C1 segment of cervical spinal cord (tissue), 14 donors: ENCODE measurements at places on chromosomes 2 and 18.

DNA sequence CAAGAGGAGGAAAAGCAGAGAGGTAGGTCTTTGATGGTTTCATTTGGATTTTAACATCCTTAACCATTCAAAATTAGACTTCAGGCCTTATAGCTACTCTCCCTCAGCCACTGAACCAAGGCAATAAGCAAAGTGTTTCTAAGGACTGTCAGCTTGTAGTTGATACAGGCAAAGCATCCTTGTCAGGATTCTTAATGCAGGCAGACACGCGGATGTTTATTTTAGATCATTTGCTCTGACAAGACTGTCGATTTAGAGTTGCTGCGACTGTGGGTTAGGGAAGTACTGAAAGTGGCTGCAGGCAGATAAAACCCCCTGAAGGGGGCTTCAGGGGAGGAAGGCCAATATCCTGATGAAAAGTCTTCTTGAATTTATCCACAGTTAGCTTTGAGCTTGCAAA lies 46.6 kb downstream of the CDH20 start:
- DNase-seq: no peak

- DNase-seq: no peak
Observed at GRCh38 chr2:100272841-100273329, 49.4 kb downstream of the LONRF2 start.

- DNase-seq: no peak
Observed at GRCh38 chr18:475202-476031, 25.1 kb downstream of the COLEC12 start.

- no peak for DNase-seq
Observed at GRCh38 chr18:36458306-36458705, 160.8 kb downstream of the FHOD3 start.

- DNase-seq: no peak
Observed at GRCh38 chr2:226125176-226125883, 674.3 kb downstream of the IRS1 start.

- DNase-seq: no peak
Observed at GRCh38 chr2:235059161-235059560, 107.3 kb downstream of the SH3BP4 start.

GRCh38 chr18:36391426-36392145 lies 94.1 kb downstream of the FHOD3 start:
- DNase-seq: no peak

DNA sequence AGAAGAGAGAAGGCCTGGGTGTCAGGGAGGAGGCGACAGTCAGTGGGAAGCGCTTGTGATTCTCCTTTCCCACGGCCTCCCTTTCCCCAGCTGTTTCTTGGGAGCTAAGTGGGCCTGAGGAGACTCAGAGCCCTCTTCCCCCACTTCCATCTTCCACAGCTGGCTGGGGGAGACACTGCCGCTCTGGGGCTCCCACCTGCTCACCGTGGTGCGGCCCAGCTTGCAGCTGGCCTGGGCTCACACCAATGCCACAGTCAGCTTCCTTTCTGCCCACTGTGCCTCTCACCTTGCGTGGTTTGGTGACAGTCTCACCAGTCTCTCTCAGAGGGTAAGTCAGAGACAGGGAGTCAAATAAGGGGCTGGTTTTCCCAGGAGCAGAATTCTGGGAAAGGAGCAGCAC lies 7.1 kb downstream of the TMEM214 start:
- DNase-seq: no peak

DNA sequence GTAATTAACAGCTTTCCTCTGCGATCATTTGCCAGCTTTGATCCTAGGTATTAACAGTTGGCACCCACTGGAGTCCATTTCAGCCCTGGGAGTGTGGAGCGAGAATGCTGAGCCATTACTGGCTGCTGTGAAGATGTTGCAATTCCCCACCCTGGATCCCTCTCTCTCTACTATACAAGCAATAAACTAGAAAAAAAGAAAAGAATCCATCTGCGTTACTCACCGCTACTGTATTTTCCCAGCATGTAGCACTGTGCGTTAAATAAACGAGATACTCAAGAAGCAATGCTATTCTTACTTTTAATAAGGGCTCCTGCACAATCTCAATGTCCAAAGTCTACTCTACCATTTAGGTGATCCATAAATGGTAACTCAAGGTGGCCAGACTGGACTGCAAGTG lies 8.5 kb downstream of the RTTN start:
- DNase-seq: no peak

- DNase-seq: no peak
Observed at GRCh38 chr2:119713819-119714490, 35.0 kb downstream of the TMEM177 start.

DNA sequence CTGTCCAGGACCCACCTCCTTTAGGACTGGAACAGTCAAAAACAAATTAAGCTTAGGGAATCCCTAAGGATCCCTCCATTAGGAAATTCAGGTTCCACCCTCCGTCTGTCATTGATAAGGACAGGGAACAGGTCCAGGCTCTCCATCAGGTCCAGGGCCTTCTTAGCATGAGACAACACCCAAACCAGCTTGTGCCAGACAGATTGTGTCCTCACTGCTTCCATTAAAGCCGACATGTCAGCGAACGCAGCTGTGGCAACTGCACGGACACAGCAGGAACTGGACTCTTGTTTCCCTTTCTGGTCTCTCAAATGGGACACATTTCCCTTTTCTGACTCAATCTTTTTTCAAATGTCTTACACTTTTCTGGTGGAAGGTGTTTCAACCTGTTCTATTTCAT lies 81.4 kb downstream of the BCL11A start:
- no peak for DNase-seq

DNA sequence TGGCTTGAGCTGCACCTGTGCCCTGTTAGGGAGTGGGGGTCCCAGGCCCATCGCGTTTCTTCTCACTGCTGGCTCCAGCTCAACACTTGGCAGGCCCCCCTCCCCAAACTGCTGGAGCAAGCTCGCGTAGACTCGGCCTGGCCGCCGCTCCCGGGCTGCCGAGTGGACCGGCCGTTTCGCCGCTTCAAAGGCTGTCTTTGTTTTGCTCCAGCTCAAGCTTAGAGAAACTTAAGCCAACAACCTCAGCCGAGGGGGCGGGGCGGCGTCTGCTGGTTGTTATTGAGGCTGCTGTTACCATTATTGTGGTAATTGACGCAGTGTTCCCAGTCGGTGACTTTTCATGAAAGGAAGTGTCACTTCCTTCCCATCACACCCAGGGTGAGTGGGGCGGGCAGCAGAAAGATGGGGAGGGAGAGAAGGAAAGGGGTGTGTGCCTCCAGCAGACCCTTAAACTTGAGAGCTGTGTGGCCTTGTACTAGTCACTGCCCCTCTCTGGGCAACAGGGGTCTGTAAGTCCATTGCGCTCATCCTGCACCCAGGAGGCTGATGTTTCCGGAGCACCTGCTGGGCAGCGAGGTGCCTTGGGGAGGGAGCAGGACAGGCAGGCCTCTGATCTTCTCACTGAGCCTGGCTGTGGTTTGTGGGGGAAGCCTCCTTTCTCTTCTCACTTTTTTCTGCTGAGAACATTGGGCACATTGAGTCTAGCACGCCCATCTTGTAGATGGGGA lies 2.1 kb downstream of the ARID5A start:
- DNase-seq: peak; percentile 45

GRCh38 chr2:22406625-22407024 lies 978.4 kb upstream of the KLHL29 start:
- no peak for DNase-seq

- no peak for DNase-seq
Observed at GRCh38 chr18:56952026-56952425, 194.9 kb upstream of the BOD1L2 start.

GRCh38 chr2:185063761-185064160 lies 465.4 kb downstream of the ZNF804A start:
- no peak for DNase-seq

- no peak for DNase-seq
Observed at GRCh38 chr2:26849056-26849999, 1.4 kb downstream of the DPYSL5 start.

- no peak for DNase-seq
Observed at GRCh38 chr2:24722141-24722790, 70.9 kb downstream of the PTRHD1 start.

- no peak for DNase-seq
Observed at GRCh38 chr2:42492691-42493467, 903 bp downstream of the KCNG3 start.

DNA sequence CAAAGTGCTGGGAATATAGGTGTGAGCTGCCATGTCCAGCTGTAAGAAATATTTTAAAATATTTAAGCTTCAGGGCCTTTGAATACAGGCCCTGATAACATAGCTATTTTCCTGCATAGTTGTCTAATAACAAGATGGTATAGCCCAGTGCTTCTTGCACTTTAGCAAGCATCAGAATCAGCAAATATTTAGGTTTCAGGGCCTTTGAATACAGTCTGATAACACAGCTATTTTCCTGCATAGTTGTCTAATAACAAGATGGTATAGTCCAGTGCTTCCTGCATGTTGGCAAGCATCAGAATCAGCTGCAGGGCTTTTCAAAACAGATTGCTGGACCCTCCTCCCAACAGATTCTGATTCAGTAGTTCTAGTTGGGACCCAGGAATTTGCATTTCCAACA lies 5.6 kb downstream of the GEMIN6 start:
- DNase-seq: no peak

GRCh38 chr2:195447323-195447975 lies 209.6 kb upstream of the SLC39A10 start:
- no peak for DNase-seq

DNA sequence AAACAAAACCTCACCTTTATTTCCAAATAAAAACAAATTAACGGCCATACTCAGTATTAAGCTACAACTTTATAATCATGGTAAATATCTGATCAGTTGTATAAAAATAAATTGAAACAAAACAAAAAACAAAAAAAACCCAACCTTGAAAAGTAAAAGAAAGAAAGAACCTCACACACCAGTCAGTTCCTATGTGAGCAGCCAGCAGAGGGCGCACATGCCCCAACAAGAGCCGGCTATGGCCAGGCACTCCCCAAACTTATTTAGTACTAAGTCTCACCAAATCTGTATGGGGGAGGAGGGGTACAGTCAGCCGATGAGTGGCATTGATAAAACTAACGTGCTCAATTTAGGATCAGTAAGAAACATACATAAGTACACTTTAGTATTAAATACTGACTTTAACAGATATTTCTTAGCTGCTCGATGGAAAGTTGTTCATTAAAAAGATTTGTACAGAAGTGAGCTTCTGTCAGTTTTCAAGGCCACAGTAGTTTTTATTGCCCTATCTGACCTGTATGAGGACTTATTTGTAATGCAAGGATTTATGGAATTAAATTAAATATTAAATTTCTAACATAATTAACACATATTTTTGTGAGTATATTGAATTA lies 172.6 kb downstream of the TCF4 start:
- peak; percentile 54 for DNase-seq

DNA sequence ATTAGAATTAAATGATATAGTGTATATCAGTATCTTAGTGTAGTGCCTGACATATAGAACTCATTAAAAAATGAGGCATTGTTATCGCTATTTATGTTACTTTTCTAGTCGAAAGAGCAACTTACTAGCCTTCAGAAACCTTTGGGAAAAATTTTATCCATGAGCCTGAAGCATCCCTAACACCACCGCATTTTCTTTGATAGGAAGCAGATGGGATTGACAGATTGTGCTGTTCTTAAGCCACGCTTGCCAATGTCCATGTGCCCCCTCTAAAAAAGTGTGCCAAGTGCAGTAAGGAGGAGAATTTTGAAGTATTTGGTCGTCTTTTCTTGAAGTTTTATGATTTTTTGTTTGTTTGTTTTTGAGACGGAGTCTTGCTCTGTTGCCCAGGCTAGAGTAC lies 29.1 kb downstream of the PPM1B start:
- DNase-seq: no peak

GRCh38 chr18:73487966-73488365 lies 620.2 kb upstream of the NETO1 start:
- DNase-seq: no peak

GRCh38 chr2:151359768-151360461 lies 2.5 kb downstream of the TNFAIP6 start:
- DNase-seq: no peak

DNA sequence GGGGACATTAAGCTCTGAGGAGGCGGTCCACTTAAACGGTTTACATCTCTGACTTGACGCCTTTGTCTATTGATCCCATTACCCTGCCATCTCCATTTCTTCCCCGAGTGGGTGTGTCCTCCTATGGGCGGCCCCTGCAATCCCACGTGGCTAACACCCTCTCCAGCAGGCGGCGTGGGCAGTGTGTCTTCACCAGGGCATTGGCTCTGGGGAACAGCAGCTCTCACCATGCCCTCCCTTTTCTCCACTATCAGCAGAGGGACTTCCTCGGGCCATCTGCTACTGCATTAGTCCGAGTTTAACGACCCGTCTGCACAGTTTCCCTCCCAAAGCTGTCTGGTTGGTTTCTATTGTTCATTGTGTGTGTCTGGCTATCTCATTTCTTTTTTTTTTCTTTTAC lies 511.9 kb upstream of the NRP2 start:
- DNase-seq: no peak

- no peak for DNase-seq
Observed at GRCh38 chr2:227117852-227118251, 46.2 kb downstream of the COL4A4 start.

DNA sequence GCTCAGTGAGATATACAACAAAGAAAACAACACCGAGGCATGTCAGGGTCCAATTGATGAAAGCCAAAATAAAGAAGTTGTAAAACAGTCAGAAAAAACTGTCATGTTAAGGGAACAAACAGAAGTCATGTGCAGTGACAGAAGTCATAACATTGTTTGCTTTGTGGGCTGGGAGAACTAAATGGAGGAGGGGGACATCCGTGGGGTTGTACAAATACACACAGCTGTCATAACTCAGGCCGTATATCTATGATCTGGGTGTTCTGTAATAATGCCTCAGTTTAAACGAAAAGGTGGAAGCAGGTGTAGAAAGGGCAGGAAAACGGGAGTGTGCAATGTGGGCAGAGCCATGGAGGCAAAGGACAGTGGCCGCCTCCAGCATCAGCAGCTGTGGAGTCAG lies 27.3 kb downstream of the TIMM21 start:
- no peak for DNase-seq

DNA sequence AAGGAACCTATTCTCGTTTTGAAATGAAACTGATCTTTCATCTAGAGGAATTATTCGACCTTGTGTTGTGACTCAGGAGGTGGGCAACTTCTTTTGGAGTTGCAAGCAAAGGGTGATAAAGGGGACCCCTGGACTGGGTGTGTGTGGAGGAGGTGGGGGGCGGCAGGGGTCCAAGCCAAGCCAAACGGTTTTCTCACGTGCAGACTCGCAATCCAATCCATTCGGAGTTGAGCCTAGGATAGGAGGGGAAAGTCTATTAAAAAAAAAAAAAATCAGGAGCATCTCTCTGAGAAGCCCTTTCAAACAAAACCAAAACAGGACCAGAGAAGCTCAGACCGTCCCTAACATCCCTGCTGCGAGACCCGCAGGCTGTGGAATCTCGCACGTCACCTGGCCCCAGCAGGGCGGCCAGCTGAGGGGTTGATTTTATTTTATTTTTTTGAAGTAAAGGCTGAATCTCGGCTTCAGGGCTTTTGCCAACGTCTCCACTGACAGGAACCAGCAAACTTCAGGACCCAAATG lies 3.7 kb upstream of the ZEB2 start:
- DNase-seq: no peak

GRCh38 chr2:171703574-171704347 lies 16.5 kb downstream of the DYNC1I2 start:
- no peak for DNase-seq
